ENCODE measurements at places on chromosomes 5 and 9.

GRCh38 chr5:125412561-125413495 lies 666.4 kb upstream of the ZNF608 start:
- DNase-seq: no peak

- no peak for DNase-seq
Measured at GRCh38 chr5:50770441-50770840, 104.0 kb downstream of the PARP8 start.

DNA sequence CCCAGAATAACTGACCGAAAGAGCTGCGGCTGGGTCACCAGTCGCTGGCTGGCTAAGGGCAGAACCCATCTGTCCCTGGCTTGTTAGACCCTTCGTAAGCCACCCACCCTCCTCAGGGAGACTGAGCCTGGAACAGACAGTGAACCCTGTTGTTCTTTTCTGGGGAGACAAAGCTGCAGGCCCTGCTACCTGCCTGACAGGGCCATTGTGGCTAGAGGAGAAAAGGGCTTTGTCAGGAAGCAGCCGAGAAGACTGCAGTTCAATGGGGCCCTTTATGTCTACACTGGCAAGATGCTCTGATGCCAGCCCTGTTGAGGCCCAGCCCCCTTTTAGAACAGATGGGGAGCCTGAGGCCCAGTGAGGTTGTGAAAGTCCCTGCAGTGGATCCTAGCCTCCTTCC lies 3.7 kb upstream of the NIPAL4 start:
- DNase-seq: no peak

DNA sequence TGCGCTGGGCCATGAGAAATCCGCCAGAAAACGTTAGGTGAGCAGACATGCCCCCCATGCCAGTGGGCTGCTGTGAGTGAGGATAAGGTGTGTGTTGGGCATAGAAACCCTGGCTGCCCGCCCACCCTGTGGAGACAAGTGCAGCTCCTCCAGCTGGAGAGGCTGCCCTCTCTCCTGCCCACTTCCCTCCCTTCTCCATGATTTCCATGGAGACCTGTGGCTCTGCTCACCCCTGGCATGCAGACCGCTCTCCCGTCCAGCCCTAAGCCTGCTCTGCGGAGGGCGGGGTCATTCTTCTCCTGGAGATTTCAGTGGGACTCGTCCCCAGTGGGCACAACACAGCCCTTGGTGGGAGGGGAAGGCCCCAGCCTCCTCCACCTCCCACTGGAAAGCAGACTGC lies 133.0 kb upstream of the FAM120A start:
- DNase-seq: no peak

DNA sequence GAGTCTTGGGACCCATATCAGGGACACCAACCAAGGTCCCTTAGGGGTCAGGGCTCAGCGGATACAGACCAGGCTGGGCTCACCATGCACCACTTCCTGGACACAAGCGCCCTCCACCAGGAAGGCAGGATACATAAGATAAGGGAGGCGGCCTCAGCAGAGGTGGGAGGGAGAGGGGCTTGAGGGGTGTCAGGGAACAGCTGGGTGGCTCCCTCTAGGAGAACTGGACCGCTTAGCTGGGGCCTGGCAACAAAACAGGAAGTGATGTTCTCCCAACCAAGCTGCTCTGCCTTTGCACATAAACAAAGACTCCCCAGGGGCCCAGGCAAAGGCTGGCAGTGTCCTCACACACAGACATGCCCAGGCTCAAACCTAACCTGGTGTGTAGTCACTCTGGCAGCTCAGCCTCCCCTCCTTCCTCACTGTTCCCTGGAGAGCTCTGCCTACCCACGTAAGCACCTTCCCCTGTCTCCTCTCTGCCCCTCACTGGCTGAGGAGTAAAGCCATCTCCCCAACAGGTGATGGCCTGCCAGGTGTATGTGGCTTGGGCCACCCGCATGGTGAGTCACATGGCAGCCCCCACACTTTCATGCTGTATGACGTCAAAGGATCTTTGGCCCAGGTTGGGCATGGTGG lies 5.8 kb upstream of the BICD2 start:
- DNase-seq: no peak

DNA sequence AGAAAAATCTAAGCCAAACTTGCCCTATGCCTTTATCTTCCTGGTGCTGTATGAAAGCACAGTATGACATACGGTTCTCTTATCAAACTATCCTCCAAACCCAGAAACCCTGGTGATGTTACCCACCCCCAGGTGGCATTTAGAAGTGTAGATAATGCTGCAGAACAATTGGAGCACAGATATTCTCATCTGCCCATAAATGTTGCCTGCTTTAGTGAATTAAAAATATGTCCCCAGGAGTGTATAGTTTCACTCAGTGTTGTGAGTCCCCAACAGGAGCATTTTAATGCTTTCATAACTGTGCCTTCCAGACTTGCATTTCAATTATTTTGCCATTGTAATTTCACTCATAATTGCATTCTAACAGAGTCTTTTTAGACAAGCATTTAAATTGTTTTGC lies 50.8 kb downstream of the SV2C start:
- DNase-seq: no peak

GRCh38 chr5:178555771-178556211 lies 34.4 kb downstream of the COL23A1 start:
- DNase-seq: no peak

DNA sequence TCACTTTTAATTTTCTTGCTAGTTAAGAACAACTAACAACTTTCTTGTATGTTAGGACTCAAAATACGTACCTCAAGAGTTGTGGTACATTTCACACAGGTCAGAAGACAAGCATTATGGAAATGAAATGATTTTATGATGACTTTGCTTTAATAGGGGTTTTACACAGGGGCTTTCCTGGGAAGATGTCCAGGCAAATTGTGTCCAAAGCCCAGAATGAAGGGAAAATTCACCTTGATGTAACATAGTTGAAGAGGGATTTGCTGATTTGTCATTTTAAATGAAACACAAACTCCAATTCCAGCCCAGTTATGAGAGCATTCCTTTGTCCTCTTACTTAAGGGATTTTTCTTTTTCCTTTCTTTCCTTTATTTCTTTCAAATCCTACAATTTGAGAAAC lies 89.2 kb downstream of the ARL15 start:
- DNase-seq: no peak
